AG09309 (cell line): ENCODE measurements at places on chromosomes 3 and 15.

DNA sequence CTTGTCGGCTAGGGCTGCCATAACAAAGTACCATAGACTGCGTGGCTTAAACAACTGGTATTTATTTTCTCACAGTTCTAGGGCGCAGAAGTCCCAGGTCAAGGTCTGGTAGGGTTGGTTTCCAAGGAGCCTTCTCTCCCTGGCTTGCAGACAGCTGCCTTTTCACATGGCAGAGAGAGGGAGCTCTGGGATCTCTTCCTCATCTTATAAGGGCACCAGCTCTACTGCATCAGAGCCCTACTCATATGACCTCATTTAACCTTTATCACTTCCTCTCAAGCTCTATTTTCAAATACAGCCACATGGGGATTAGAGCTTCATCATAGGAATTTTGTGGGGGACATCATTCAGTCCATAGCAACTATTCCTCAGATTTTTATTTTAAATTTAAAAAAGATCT is 17.6 kb upstream of the PAQR9 start:
- no peak for DNase-seq

GRCh38 chr3:185582871-185583270 is 3.2 kb upstream of the SENP2 start:
- no peak for DNase-seq

DNA sequence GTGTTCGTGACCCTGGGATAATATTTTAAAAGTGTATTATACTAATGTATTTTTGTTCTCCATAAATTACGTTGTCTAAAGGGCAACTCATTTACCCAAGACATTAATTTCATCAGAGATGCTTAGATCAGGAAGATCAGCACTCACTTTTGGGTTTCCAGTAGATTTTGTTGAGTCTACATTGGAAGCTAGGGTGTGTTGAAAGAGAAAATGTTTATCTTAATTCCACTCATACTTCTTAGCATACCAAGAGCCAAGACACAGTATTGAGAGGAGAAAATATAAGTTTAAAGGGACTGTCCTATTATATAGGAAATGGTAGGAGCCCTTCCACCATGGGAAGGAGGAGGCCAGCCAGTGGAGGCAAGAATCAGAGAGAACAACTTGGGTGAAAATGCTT is 412.9 kb upstream of the RGMA start:
- DNase-seq, result no peak

DNA sequence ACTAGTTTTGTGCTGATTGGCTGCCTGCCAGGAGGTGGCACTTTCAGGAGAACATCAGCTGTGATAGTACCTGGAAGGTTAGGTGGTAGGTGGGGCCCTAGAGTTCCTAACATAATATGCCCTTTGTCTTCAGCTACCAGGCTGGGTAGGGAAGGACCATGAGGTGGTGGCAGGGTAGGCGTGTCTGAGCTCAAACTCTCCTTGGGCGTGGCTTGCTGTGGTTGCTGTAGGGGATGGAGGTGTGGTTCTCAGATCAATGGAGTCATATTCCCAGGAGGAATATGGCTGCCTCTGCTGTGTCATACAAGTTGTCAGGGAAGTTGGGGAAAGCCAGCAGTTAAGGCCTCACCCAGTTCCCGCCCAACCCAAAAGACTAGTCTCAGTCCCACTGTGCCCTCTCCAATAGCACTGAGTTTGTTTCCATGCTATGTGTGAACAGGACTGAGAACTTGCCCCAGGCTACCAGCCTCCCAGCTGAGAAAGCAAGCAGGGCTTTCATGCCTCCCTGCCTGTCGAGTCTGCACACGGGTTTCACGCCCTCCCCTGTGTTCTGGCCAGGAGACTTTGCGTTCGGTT is 107.7 kb downstream of the CHCHD4 start:
- DNase-seq, result no peak

GRCh38 chr3:145259166-145259880 is 901.7 kb downstream of the PLOD2 start:
- no peak for DNase-seq
